ENCODE measurements at places on chromosomes 4 and X.

DNA sequence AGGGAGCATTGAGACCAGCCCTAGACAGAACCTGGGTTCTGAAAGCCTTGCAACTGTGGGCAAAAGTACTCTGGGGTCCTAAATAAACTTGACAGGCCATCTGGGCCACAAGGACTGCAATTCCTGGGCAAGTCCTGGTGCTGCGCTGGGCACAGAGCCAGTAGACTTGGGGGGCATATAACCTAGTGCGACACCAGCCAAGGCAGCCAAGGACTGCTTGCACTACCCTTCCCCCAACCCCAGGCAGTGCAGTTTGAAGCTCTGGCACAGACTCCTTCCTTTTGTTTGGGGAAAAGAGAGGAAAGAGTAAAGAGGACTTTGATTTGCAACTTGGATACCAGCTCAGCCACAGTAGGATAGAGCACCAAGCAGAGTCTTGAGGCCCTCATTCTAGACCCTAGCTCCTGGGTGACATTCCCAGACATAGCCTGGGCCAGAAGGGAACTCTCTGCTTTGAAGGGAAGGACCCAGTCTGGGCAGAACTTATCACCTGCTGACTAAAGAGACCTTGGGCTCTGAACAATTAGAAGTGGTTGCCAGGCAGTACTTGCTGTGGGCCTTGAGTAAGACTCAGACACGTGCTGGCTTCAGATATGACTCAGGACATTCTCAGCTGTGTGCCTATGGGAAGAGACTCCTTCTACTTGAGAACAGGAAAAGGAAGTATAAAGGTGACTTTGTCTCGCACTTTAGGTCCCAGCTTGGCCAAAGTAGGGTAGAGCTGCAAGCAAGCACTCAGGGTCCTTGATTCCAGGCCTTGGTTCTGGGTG lies 522.8 kb downstream of the GLUD2 start:
- DNase-seq, result no peak

DNA sequence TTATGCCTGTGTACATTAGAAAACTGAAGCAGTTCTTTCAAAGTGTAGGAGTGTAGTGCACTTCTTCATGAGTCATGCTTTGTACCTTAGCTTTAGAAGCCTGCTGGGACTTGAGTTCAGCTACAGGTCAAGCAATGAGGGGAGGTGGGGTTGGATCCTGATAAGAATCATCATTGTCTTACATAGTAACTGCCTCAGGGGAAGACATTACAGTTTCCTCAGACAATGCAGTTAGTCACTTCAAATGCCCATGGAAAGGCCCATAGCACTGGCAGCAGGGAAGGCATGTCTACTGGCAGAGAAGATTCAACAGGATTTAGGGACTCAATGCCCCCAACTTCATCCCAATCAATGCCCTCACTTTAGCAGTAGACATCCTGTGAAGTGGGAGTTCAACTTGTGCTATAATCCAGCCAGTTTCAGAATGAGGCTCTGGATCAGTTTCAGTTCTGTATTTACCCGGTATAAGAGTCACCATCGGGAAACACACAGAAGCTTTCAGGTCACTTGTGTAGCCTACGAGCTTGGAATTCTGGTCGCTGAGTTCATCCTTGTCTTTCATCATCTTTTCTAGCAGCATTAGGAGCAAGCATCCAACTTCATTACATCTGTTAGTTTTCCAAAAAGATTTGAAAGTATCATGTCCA lies 1216.5 kb downstream of the RAPGEF2 start:
- DNase-seq, result no peak

DNA sequence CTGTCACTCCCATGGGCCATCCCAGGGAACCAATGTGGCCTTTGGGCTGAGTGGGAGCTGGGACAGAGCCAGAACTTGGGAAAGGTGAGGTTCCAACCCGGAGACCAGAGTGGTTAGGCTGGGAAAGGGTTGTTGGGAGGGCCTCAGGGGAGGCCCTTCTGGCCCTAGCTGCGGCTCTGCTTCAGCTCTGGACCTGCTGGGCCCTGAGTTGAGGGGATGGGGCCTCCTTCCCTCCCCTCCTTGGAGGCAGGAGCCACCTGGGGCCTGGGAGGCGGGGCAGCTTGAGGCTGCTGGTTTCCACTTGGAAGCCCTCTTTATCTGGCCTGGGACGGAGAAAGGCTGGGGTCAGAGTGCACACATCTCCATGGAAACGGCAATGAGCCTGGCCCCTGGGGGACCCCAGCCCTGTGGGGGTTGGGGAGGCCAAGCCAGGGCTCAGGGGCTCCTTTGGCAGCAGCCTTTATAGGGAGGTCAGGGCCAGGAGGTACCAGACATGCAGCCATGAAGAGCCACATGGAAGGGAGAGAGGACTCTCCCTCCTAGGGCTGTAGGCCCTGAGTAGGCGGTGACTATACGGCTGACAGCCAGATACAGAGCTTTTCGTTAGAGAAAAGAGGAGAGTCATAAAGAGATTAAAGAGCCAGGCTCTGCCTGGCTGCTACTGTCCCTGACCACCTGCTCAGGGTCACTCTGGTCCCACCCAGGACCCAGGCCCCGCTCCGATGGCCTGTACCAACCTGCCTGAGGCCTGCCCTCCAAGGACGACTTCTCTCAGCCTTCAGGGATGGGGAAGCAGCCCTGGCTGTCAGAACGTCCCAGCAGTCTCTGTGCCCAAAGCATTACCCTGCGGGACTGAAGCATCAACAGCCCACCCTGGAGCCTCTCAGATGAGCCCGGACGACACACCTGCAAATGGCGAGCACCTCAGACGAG lies 6.9 kb upstream of the NSD2 start:
- no peak for DNase-seq

- DNase-seq, result peak; percentile 18
Measured at GRCh38 chr4:1347410-1347864, 429 bp downstream of the UVSSA start.

DNA sequence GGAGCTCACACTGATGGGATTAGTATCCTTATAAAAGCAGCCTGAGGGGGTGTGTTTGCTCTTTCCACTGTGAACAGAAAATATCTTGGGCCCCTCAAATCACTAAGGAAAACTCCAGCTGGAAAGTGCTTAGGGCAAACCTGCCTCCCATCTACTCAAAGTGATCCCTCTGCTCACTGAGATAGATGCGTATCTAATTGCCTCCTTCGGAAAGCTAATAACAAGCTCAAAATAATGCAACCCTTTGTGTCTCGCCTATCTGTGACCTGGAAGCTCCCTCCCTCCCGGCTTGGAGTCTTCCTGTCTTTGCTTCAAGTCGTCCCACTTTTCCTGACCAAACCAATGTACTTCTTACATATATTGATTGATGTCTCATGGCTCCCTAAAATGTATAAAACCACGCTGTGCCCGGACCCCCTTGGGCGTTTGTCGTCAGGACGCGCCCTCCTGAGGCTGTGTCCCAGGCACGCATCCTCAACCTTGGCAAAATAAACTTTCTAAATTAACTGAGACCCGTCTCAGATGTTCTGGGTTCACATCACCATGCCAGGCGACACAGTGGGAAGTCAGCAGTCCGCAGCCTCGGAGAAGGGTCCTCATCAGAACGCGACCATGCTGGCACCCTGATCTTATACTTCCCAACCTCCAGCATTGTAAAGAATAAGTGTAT lies 34.1 kb upstream of the SORCS2 start:
- no peak for DNase-seq

All from activated CD4-positive, alpha-beta T cell treated with anti-CD3 and anti-CD28 coated beads, Interleukin-2, amount 50 U/mL, for 1 hour (primary cell).